Hypothalamus (tissue), 51 donors: ENCODE measurements at places on chromosomes 1 and 21.

DNA sequence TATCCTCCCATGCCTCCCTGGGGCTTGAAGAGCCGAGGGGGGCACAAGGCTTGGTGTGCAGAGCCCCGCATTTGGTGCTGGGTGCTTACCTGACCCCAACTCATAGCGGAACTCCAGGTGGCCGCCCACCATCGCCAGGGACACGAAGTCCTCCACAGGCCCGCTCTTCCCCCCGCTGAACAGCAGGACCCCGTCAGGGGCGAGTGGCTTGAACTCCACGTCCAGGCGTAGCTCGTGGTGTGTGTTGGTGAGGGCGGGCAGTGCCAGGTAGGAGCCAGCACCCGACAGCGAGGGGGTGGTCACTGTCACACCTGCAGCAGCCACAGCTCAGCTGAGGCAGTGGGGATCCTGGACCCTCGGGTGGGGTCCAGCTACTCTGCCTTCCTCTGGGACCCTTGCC is 17.2 kb downstream of the LDLRAD2 start:
- DNase-seq, result no peak

DNA sequence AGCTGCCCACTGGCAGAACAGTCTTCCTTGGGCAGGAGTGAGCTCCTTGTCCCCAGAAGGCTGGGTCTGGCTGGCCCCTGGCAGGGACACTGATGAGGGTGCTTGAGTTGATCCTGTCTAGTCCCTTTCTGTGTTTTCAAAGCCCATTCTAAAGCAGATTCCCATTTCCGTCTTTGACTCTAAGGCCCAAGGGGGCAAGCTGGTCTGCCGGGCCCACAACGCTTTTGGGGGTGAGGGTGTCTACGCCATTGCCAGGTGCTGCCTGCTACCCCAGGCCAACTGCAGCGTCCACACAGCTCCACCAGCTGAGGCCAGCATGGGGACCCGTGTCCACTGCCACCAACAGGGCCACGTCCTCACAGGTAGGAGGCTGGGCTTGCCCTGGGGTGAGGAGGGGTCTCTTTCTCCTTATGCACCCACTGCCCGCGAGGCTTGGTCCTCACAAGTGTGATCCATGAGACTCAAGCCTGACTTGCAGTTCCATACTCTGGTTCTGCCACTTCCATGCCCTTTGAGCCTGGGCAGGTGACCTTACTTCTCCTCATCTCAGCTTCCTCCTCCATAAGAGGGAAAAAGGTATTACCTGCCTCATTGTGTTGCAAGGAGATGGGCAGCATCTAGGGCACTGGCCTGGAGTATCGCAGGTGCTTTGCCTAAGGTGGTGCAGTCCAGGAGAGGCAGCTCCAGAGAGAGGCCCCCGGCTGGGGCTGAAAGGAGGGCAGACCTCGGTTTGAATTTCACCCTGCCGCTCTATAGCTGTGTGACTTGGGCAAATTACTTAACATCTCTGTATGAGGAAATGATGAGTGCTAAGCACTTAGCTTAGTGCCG is 20.2 kb downstream of the PCSK9 start:
- DNase-seq, result no peak

DNA sequence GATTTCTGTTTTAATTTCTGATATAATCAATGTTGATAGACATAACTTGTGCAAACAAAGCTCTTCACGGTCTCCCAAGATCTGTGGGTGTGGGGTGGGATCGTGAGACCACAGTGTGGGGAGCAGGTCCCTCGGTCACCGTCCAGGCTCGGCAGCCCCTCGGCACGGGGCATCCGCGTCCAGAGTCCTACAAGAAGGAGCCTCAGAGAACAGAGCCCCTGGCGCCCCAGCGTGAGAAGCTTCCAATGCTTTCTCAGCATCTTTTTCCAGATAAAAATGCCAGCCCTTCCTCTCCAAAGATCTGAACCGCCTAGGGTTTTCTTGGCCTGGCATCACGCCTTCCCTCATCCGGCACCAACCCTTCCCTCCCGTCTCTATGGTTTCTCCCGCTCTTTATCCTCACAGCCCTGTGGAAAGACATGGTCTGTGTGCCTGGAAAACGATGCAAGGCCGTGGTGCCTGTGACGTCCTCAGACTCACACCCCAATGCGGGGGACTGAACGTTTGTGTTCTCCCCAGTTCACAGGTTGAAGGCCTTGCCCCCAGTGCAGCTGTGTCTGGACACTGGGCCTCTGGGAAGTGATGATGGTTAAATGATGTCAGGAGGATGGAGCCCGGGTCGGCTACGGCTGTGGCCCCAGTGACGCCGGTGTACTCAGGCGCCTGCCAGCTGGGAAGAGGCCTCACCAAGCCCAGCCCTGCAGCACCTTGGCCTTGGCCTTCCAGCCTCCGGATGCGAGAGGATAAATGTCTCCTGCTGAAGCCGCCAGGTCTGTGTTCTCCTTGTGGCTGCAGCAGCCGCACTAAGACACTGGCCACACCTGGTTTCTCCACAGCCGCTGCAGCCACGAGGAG is 45.9 kb upstream of the COL6A2 start:
- no peak for DNase-seq

DNA sequence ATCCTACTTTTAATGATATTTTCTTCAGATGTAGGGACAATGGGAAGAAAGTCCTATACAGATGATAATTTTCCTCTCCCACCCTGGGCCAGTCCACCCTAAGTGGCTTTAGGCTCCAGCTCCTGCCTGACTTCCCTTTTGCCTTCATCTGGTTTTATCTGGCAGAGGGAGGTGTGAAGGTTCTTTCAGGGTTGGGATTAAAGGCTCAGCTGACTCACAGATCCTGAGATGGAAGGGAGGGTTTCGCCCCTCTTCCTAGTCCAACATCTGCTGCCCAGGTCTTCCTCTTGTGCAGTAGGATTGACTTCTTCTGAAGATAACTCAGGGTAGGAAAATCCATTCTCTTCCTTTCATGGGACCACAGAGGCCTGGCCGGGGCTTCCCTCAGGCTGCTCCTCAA is 362.4 kb upstream of the KAZN start:
- DNase-seq, result no peak

DNA sequence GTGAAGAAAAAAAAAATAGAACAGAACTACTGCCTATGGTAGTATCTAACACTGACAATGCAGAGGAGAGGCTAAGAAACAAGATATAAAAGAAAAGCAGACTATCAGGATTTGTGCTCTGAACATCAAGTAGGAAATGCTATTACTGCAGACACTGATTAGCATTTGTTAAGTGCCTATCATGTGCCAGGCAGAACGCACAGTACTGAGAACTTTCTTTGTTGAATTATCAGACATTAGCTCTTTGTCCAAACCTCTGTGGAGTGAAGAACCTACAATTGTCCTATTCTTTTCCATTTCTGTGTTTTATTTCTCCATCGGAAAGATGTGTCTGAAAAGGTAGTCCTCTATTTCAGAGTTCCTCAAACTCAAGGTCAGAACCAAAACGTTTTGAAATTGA is 30.5 kb upstream of the DISP1 start:
- no peak for DNase-seq

DNA sequence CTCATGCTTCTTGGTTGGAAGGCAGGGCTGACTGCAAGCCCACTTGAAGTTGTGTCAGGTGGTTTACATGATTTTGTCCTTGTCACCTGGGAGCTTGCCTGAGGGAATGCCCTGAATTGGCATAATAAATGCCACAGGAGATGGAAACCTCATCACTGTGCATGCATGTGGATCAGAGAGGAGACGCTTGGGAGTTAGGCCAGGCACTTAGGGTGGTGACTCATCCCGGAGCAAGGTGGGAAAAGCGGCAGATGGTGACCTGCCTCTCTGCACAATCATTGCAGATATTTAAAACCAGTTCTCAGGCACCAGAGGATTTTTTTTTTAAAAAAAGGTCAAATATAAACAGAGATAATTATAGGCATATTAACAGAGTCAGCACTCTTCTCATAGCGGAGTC is 202.2 kb upstream of the KIAA0040 start:
- DNase-seq, result no peak

DNA sequence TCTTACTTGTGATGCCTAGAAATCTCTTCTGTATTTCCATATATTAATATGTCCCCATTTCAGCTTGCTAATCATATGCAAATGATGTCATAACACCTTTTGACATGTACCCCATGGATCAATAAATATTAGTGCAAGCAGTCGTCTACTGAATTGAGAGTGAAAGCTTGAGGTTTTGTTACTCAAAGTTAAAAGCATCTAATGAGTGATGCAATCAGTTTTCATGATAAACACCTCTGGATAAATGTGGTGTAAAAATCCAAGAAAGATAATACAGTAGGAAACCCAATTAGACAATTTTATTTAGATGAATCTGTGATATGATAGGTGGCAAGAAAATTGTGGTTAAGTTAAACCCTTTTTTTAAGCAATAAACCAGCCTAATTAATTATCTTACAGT is 141.2 kb upstream of the DMRTA2 start:
- DNase-seq, result no peak

GRCh38 chr1:53963460-53963859 is 17.3 kb downstream of the LRRC42 start:
- DNase-seq, result no peak

- DNase-seq, result no peak
Measured at GRCh38 chr1:38533772-38534472, 325.6 kb downstream of the RRAGC start.

GRCh38 chr1:229380536-229381160 is 37.8 kb upstream of the CCSAP start:
- no peak for DNase-seq

DNA sequence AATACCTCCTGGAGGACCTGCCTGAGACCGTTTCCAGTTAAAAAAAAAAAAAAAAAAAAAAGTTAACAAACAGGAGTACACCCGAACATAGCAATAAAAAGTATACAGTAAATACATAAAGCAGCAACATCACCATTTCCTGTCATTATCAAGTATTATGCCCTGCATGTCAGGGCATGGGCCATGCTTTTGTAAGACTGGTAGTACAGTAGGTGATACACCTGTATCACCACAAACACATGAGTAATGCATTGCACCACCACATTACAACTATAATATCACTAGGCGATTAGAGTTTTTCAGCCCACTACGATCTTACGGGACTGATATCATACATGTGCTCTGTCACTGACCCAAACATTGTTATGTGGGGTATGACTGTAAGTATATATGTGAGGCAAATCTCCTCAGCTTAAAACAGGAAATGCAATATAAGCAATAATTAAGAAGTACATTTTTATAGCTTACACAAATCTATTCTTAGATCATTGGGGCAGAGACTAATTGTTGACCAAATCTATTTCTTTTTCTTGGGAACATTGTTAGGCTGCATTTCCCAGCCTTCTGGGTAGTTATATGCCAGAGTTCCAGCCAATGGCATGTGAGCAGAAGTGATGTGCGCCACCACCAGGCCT is 98.1 kb downstream of the PLD5 start:
- no peak for DNase-seq

- no peak for DNase-seq
Measured at GRCh38 chr1:182848736-182849135, 9.6 kb downstream of the DHX9 start.

DNA sequence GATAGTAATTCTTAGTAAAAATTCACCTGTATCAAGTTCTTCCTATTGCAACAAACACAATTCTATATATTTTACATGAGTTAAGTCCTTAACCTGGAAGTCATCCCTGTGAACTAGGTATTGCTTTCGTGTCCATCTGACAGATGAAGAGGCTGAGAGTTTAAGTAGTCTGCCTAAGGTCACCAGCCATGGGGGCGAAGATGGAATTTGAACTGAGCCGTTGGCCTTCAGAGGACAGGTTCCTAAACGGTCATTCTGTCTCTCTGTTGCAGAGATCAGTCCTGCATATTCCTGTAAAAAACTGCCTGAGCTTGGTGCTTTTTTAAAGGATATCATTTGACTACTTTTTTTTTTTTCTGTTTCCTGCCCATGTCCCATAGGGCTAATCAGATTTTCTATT is 10.2 kb upstream of the POFUT2 start:
- DNase-seq, result no peak

GRCh38 chr1:162631546-162632191 is 595 bp upstream of the DDR2 start:
- no peak for DNase-seq

- DNase-seq, result peak; percentile 86
Measured at GRCh38 chr1:31701091-31701736, 2.6 kb downstream of the COL16A1 start.

DNA sequence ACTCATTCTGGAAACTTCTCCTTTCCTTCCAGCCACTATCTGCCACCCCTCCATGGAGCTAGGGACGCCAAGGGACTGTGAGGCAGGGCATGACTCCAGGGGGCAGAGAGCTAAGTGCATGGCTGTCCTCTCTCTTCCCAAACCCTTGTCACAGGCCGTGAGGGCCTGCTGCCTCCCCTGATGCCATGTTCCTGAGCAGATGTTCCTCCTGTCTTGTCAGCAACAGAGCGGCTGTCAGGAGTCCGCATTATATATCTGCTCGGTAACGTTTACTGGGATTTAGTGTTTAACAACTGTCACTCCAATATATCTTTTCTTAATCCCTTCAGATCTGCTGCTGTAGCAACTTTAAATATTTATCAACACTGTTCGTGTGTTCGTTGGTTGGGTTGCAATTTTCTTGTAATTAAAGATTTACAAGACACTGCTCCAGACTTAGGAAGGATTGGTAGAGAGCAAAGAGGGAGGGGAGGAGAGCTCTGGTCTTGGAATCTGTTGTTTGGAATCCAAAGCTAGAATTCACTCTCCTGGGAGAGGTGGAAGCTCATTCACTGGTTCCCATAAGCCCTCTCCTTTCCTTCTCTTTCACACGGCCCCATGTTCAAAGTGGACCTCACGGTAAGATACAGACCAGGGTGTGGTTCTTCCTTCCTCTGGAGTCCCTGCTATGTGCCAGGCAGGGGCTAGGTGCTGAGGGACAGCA is 76.2 kb downstream of the MDM4 start:
- no peak for DNase-seq

GRCh38 chr1:209458921-209459320 is 124.6 kb upstream of the CAMK1G start:
- no peak for DNase-seq

- no peak for DNase-seq
Measured at GRCh38 chr1:117654493-117655219, 48.8 kb downstream of the TENT5C start.

GRCh38 chr1:228768355-228769000 is 33.2 kb downstream of the RHOU start:
- DNase-seq, result no peak

- DNase-seq, result no peak
Measured at GRCh38 chr1:226635456-226635941, 86.9 kb downstream of the STUM start.

GRCh38 chr1:4626560-4627319 is 27.7 kb upstream of the AJAP1 start:
- no peak for DNase-seq

- DNase-seq, result peak; percentile 43
Measured at GRCh38 chr1:11650331-11650991, 3.8 kb downstream of the FBXO2 start.

- DNase-seq, result no peak
Measured at GRCh38 chr1:221991221-221991620, 249.3 kb upstream of the DUSP10 start.
